LNCaP clone FGC (cell line): ENCODE measurements at places on chromosomes 13 and 19.

GRCh38 chr13:112818040-112818697 lies 128.3 kb downstream of the ATP11A start:
- DNase-seq = no peak

- no peak for DNase-seq
Measured at GRCh38 chr19:44876930-44877535, 14.0 kb upstream of the TOMM40 start.

DNA sequence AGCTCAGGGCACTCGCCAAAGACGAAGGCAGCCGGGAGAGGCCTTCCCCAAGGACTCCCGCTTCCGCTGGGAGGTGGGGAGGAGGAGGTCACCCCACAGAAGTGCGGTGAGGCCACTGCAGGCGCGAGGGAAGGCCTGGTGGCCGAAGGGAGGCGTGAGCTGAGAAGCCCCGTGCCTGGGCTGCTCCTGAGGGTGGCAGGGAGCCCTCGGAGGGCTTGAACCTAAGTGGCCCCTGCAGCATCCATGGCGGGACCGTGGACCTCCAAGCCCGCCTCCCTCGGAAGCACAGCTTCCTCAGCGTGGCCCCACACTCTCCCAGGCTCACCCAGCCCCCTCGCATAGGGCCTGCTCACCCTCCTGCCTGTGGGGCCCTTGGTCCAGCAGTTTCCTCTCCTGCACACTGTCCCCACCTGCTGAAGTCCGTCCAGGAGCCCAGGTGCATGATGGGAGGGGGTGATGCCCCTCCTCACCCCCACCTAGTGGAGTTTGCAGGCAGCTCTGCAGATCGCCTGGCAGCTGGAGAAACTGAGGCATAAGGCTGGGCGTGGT lies 25.9 kb downstream of the EFNA2 start:
- no peak for DNase-seq

DNA sequence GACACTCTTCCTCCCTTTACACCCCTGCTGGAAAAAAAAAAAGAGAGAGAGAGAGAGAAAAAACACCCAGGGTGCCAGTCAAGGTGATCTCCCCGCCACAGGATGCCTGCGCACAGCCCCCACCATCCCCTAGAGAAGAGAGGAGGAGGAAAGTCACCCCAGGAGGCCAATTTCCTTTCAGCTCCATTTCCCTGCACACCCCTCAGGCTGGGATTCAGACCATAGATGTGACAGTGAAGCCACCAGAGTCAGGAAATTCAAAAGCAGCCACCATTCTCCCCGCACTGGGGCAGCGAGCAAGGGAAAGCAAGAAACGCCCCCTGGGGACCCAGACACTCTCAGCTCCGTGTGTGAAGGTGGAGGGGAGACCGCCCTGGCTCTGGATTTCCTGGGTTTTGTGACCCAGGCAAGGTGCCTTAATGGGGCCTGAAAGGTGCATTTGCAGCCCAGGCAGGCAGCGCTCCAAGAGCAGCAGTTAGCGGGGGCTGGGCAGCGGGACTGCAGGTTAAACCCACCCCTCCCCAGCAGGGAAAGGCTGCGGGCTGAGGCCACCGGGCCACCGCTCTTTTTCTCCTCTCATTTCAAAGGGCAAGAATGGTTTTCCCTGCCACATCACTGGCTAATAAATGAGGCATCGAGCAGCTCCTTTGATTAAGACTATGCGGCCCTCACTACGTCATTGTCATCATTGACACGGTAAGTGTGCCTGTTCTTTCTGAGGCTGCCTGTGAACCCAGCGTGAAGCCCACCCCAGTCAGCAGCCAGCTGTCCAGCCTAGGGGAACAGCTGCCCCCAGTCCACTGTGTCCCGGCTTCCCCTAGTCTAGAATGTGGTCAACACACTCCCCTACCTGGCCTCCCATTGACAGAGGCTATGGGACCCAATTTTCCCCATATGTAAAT lies 83.8 kb upstream of the TM9SF2 start:
- DNase-seq = no peak

- DNase-seq = no peak
Measured at GRCh38 chr19:41697198-41697855, 9.3 kb upstream of the CEACAM7 start.

GRCh38 chr19:58034477-58034793 lies 610 bp downstream of the ZSCAN1 start:
- DNase-seq = no peak

GRCh38 chr13:111664696-111665095 lies 344.3 kb downstream of the TEX29 start:
- no peak for DNase-seq

DNA sequence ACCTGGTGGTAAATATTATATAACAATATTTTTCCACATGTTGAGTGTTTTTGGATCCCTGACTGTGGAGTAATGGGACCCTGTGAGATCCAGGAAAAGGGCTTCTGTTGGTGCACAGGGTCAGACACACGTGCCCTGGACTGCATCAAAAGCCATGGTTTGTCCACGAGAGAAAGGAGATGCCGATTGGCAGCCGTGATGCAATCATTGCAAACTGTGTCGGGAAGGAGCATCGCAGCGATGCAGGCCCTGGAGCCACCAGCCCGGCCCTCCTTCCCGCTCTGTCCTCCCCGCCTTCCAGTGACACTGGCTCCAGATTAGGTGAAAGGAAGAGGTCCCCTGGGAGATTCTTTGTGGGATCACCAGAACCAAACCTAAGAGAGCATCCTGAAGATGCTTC lies 9.1 kb downstream of the COL4A2 start:
- no peak for DNase-seq

DNA sequence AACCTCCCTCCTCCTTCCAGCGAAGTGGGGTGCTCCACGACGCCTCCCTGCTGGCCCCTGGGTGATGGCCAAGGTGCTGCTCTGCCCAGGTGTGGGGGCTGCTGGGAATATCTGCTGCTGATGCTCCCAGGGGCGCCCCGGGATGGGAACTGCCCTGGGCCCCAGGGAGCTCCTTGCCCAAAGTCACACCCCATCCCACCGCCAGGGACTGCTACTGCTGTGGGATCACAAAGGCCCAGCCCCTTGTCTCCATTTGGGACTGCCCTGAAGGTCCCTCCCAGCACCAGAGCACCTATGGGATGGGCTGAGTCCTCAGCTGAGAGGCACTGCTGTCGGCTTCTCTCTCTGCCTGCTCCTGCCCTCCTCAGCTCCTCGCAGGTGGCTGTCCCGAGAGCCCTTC lies 19.0 kb downstream of the CHST8 start:
- DNase-seq = no peak

DNA sequence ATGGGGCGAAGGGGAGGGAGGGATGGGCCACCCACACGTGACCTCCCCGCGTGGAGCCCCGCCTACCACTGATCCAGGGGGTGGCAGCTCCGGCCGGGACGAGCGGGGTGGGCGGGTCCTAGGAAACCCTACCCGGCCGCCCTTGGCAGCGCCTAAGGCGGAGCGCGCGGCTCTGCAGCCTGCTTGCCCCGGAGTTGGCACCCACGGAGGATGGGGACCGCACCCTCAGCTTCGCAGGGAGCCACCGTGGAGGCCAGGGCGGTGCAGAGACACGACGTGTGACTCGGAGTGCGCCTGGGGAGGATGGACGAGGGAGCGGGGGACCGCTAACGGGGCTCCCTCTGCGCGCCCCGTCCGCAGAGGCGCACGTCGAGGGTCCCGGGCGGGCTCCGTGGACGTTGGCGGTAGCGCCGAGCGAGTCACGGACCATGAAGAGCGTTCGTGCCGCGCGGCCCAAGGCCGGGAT lies at the start of gene RGS9BP:
Gene RGS9BP (plus strand): TSS at position 129 of the 466 bp plus-strand sequence. CDS start 416 bp downstream, outside the sequence.
- no peak for DNase-seq

- DNase-seq = peak; percentile 90
Measured at GRCh38 chr19:24054044-24054935, 32.7 kb upstream of the ZNF254 start.

DNA sequence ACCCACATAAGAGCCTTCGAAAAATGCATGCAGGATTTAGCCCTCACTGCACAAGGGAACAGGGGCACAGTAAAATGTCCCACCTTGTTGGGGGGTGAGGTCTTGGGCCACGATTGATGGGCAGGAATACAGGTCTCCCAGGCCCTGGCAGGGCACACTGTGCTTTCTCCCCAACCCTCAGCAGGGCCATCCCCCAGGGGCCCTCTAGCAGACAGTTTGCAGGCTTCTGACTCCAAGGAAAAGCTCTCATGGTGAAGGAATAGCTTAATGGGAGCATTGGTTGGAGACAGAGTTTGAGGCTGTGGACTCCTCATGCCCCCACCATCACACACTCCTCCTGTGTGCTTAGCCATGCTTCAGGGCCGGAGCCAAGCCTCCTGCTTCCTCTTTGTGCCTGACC lies 484.6 kb downstream of the ZNF536 start:
- no peak for DNase-seq

- DNase-seq = no peak
Measured at GRCh38 chr13:113660066-113660465, 2.1 kb upstream of the ATP4B start.

DNA sequence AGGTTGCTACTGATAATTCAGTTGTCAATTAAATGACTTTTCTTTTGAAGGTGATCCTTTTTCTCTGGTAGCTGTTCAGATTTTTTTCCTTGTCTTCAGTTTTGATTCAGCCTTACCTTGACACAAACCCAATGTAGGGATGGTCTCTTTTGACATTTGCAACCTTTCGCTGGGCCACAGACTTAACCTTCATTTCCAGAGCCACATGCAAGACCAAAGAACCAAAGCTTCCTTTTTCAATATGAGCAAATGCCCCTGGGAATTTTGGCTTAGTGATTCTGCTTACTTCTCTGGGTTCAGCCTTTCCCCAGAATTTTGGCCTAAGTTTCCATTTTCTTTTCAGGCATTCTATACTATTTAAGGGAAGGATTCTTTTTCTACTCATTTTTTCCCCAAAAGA lies 19.6 kb downstream of the SIGLEC5 start:
- DNase-seq = no peak

DNA sequence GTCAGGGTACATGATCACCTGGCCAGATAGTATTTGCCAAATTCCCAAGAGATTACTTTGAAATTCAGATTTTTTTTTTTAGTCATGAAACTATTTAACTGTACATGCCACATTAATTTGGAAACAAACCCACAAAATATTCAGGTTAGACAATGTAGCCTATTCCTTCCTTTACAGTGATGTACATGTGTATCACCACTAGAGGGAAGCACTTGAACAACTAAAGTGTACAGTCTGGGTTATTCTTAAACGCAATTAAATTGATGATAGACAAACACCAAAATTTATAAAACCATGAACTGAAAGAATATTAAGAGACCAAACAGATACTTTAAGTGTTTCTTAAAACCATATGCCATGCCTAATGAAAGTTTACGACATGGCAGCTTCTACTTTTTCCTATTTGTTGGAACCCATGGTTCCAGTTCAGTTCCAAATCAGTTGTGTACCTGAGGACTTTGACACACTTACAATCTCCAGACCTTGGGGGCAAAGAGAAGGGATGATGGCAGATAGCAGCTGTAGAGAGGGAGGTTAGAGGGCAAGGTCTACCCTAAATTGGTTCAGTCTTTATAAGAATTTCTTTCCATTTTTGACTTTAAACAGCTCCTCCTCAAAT lies 52.8 kb downstream of the TNFSF13B start:
- DNase-seq = no peak

DNA sequence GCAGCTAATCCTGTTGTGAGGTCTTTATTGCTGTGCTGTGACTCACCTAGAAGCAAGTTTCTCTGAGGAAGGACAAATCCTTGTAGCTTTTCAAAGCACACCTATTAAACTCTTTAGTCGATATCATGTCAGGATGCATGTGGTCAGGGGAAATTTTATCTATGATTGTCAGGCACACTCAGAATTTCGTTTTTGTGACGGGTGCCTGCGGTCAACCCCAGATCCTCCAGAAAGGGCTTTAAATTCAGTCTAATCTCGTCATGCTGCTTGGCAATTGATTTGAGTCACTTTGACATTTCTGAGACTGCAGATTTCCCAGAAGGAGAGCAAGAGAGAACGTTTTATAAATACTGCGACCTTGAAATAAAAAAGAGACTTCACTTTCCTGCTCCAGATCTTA lies 316.9 kb downstream of the FGF9 start:
- no peak for DNase-seq

DNA sequence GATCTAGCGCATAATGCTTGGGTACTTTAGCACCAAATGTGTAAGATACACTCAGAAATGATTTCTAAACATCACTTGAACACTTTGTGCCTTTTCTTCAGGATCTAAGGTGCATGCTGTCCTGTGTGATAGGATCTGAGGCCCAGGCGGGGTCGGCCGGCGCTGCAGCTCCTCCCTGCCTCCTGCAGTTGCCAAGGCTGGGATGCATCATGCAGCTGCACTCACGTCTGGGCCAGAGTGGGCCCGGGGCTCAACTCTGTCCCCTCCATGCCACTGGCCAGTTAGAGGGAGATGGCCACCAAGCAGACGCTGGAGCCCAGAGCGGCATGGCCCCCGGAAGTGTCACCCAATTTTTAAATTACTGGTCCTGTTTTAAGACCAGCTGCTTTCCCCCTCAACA lies 29.3 kb upstream of the CD33 start:
- no peak for DNase-seq

GRCh38 chr19:6236310-6237291 lies 43.2 kb downstream of the MLLT1 start:
- peak; percentile 97 for DNase-seq

DNA sequence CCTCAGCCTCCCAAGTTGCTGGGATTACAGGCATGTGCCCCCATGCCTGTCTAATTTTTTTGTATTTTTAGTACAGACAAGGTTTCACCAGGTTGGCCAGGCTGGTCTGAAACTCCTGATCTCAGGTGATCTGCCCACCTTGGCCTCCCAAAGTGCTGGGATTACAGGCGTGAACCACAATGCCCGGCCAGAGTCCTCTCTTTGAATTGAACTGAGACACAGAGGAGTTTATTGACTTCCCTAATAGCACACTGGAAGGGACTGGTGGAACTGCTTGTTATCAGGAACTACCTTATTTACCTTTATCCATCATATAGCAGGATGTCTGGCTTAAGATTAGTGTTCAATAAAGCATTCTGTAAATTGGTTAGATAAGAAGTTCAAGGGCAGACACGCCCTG lies 613.8 kb downstream of the EFNB2 start:
- no peak for DNase-seq

- DNase-seq = no peak
Measured at GRCh38 chr19:608155-609003, 18.7 kb downstream of the HCN2 start.
